HFFc6 (cell line): ENCODE measurements at places on chromosomes 3 and 15. TPM values are rescaled to one million over a fixed set of nuclear protein-coding genes. Genes with fewer than 3 reads are reported as not detected.

The PP2D1 gene
- total RNA-seq = not detected in 3 replicates

The KLHL25 gene
- 2.1 to 2.6 TPM (median 2.4 TPM) in 3 replicates for total RNA-seq

The CEP19 gene
- total RNA-seq = 1.9 to 2.6 TPM (median 2.2 TPM) in 3 replicates

The KLHDC8B gene
- total RNA-seq = 18.1 to 19.9 TPM (median 18.8 TPM) in 3 replicates

The ACKR4 gene
- total RNA-seq = 0.57 to 6.3 TPM (median 2.0 TPM) in 3 replicates

The MAP6D1 gene
- 2.2 and 3.6 TPM in 2 replicates for total RNA-seq

The GXYLT2 gene
- 2.8 to 4.2 TPM (median 2.9 TPM) in 3 replicates for total RNA-seq

The GRK7 gene
- total RNA-seq = not detected in 3 replicates

The SAMMSON gene
- total RNA-seq = not detected in 3 replicates

The CPN2 gene
- 0.14 to 0.24 TPM (median 0.21 TPM) in 3 replicates for total RNA-seq

The GOLGA8T gene
- total RNA-seq = not detected in 3 replicates

The C3orf22 gene
- total RNA-seq = not detected in 2 replicates

The SYNPR gene
- not detected in 3 replicates for total RNA-seq

The C3orf49 gene
- total RNA-seq = not detected in 3 replicates

The ISL2 gene
- total RNA-seq = 3.9 to 5.8 TPM (median 5.7 TPM) in 3 replicates

The SELENOK gene
- 32.0 to 39.4 TPM (median 39.1 TPM) in 3 replicates for total RNA-seq

The SCN11A gene
- not detected in 3 replicates for total RNA-seq

The ZNF774 gene
- 1.9 to 3.2 TPM (median 2.3 TPM) in 3 replicates for total RNA-seq

The SNX22 gene
- total RNA-seq = 0.11 and 0.13 TPM in 2 replicates

The SLC4A7 gene
- total RNA-seq = 42.6 and 55.9 TPM in 2 replicates

The PLA2G4D gene
- total RNA-seq = not detected in 3 replicates

The ADGRG7 gene
- not detected in 3 replicates for total RNA-seq

The GOLGA8J gene
- total RNA-seq = not detected in 3 replicates

The GOLGA6B gene
- total RNA-seq = not detected in 3 replicates

The NOX5 gene
- total RNA-seq = 0.12 to 0.72 TPM (median 0.19 TPM) in 3 replicates

The ZNF592 gene
- total RNA-seq = 18.7 to 19.9 TPM (median 19.0 TPM) in 3 replicates

The RAD51 gene
- 8.6 to 14.5 TPM (median 12.1 TPM) in 3 replicates for total RNA-seq

The CPOX gene
- total RNA-seq = 17.5 to 27.6 TPM (median 22.0 TPM) in 3 replicates

The GPR176 gene
- 169 to 193 TPM (median 171 TPM) in 3 replicates for total RNA-seq

The CIDEC gene
- not detected in 3 replicates for total RNA-seq

The SLC28A1 gene
- total RNA-seq = not detected in 3 replicates

The CORO2B gene
- 7.7 and 9.3 TPM in 2 replicates for total RNA-seq

The FURIN gene
- total RNA-seq = 71.0 and 78.1 TPM in 2 replicates

The CCR1 gene
- total RNA-seq = not detected in 3 replicates

The MYO5C gene
- not detected in 2 replicates for total RNA-seq

The FANCI gene
- 22.5 and 50.8 TPM in 2 replicates for total RNA-seq

The GOLGA6A gene
- total RNA-seq = not detected in 3 replicates

The SNRK gene
- total RNA-seq = 10.0 to 11.6 TPM (median 11.4 TPM) in 3 replicates

The CLDN1 gene
- total RNA-seq = 0.64 to 0.71 TPM (median 0.71 TPM) in 3 replicates

The ACAN gene
- 0.02 TPM in 1 of 3 replicates, not detected in the others for total RNA-seq

The SLC12A1 gene
- total RNA-seq = not detected in 3 replicates

The CPNE4 gene
- not detected in 3 replicates for total RNA-seq

The C3orf20 gene
- not detected in 2 replicates for total RNA-seq
